ENCODE measurements at places on chromosomes 16 and 17. TPM values are rescaled to one million over a fixed set of nuclear protein-coding genes. Genes with fewer than 3 reads are reported as not detected.

DNA sequence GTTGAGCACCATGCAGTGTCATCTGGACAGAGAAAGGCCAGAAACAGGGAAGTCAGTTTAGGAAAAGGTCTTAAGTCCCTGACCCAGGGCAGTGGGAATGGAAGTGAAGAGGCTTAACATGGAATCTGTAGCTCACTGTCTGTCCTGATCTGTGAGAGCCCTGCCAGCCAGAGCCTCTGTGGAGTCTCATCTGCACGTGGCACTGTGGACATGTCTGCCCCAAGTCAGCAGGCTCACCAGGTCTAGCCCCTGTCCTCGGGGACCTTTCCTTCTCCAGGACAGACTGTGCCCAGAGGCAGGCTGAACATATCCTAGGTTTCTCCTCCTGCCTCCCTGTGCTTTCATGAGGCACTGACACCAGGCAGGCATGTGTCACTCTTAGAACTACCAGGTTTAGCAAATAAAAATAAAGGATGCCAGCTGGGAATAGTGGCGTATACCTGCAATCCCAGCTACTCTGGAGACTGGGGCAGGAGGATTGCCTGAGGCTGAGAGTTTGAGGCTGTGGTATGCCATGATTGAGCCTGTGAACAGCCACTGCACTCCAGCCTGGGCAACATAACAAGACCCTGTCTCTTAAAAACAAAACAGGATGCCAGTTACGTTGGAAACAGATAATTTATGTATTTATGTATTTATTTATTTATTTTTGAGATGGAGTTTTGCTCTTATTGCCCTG lies 22.4 kb downstream of the UNK start:
- no peak for DNase-seq

DNA sequence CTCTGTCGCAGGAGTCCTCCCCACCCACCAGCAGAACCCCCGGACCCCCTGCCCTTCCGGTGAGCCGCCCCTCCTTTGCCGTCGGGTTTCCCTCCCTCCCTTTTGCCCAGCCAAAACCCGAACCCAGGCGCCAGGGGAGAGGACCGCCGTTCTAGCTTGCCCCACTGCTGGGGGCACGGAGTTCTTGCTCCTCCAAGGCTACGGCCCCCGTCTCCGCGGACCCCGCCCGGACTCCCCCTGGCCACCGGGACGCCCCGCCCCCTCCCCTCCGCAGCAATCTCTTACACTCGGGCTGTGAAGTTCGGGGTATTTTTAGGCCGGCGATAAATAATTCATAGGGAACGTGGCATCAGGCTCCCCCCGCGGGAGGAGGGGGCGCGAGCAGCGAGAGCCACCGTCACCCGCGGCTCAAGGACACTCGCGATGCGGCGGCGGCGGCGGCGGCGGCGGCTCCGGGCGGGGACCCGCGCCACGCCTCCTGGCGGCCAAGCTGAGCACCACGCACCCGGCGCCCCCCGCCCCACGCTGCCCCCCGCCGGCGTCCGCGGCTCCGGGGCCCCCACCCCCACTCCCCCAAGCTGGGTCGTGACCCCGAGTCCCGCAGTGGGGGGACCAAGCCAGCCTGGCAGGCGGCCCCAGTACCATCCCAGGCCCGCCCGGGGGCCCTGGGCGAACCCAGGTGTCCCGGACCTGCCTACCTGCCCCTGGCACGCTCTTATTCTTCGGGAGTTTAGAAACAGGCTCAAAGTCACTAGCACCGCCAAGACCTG lies at the start of gene GRIN2C:
GRIN2C (minus strand) TSS at position 427 of the 770 bp plus-strand sequence. CDS start 4,793 bp downstream, outside the sequence.
- no peak for DNase-seq

GRCh38 chr17:29357821-29358232 lies 32.3 kb upstream of the TAOK1 start:
- no peak for DNase-seq

DNA sequence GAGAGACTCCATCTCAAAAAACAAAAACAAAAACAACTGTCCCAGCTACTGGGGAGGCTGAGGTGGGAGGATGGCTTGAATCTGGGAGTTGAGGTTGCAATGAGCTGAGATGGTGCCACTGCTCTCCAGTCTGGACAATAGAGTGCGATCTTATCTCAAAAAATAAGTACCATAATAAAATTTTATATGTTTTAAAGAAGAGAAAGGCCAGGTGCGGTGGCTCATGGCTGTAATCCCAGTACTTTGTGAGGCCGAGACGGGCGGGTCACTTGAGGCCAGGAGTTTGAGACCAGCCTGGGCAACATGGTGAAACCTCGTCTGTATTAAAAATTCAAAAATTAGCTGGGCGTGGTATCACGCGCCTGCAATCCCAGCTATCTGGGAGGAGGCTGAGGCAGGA lies 11.4 kb downstream of the RPUSD1 start:
- DNase-seq: no peak

DNA sequence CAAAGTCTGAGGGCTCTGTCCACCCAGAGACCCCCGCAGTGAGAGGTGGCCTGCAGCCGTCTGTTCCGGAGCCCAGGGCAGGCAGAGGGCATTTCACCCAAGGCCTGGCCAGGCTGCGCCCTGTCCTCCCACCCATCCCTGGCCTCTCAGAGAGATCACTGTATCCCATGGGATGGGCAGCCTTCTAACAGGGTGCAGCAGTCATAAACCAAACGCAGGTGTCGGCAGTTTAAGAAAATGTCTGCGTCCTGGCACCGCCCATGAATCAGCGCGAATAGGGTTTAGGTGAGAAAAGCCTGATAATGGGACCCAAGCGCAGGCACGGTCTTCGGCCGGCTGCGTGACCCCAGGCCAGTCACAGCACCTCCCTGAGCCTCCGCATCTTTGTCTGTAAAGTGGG lies 5.4 kb downstream of the CYBA start:
- no peak for DNase-seq

GRCh38 chr16:71867939-71868338 lies 16.0 kb downstream of the ZNF821 start:
- DNase-seq: no peak

The TBC1D3K gene
- total RNA-seq: not detected

The PROCA1 gene
- 0.66 TPM for total RNA-seq

The TMEM238L gene
- total RNA-seq: not detected

The FLOT2 gene
- total RNA-seq: 80.4 TPM

The SRSF2 gene
- total RNA-seq: 418 TPM
